ENCODE measurements at places on chromosomes 16 and 17.

- no peak for DNase-seq
These were observed 233.1 kb upstream of the WSCD1 start for GRCh38 chr17:5837055-5837491.

GRCh38 chr17:19531780-19532501, 1.7 kb upstream of the SLC47A1 start:
- no peak for DNase-seq

GRCh38 chr17:7403727-7403976, 245 bp downstream of the TMEM256 start:
- no peak for DNase-seq

- no peak for DNase-seq
These were observed 75.6 kb downstream of the RMI2 start for GRCh38 chr16:11420895-11421294.

DNA sequence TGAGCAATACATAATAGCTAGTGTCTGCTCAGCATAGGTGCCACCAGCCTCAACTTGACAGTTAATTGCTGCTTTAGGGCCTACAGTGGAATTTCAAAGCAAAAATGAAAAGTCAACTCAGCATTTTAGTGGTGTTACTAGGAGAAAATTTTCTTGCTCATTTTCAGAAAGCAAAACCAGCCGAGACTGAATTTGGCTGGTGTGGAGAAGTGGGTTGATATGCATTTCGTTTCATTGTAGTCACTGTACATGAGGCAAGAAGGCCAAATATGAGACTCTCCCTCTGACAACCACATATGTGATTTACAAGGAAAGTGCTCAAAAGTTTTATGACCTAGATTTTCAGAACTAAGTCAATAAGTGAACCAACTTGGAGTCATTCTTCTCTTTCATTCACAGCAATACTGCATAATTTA, 54.0 kb downstream of the DUSP14 start:
- no peak for DNase-seq

- DNase-seq = peak; percentile 27
These were observed 201.2 kb downstream of the UTP18 start for GRCh38 chr17:51461578-51462004.

DNA sequence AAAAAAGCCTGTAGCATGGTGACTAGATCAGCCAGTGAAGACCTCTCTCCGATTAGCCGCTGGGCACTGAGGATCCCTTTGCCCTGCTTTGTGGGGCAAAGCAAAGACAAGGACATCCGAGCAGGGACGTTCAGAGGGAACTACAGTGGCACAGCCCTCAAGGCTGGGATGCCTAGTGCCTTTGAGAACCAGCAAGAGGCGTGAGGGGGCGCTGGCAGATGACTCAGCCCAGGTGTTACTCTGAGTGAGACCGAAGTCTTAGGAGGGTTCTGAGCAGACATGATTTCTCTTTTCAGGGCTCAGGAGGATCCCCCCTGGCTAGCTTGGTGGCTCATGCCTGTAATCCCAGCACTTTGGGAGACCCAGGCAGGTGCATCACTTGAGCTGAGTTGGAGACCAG, 178.6 kb downstream of the CPPED1 start:
- DNase-seq = peak; percentile 30

Measured in stimulated activated CD4-positive, alpha-beta T cell treated with anti-CD3 and anti-CD28 coated beads, Interleukin-4, amount 100 ng/mL, for 1 hour (primary cell).